ENCODE measurements at places on chromosomes 2 and 18. TPM values are rescaled to one million over a fixed set of nuclear protein-coding genes. Genes with fewer than 3 reads are reported as not detected.

Gene SCTR
- total RNA-seq, result 13.2 TPM

Gene GPD2
- total RNA-seq, result 50.4 TPM

Gene LBH
- total RNA-seq, result 137 TPM

Gene TUBA3E
- total RNA-seq, result not detected

- no peak for DNase-seq
Measured at GRCh38 chr2:235956281-235956970, 211.8 kb downstream of the GBX2 start.

GRCh38 chr18:74513149-74513882, 17.2 kb downstream of the CNDP2 start:
- DNase-seq, result no peak

DNA sequence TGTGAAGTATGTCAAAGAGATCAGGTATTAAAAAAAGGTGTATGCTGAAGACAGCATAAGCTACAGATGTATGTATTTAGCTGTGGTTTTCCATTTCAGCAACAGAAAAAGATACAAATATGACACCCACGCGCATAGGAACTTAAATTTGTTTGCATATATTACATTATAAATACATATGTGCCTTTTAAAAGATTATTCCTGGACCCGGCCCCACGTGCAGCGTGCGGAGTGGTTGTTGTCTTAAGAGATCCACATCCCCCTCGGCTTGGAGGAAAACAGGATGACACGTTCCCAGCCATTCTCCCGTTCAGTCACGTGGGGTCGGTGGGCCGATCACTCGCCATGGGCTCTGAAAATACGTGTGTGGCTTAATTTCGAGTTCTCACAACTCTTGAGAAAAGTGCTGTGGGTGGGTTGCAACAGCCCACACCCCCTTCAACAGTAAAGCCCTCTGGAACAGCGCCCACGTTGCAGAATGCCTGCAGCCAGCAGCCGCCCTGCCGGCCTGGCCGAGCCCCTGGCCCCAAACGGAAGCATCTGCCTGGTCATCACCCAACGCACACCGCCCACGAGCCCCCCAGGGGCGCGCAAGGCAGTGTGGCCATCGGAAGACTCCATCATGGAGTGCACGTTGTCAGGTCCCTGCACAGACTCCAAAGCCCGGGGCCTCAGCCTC, 18.6 kb upstream of the KCNG2 start:
- DNase-seq, result no peak

GRCh38 chr2:67218056-67218455, 179.1 kb upstream of the ETAA1 start:
- DNase-seq, result no peak

DNA sequence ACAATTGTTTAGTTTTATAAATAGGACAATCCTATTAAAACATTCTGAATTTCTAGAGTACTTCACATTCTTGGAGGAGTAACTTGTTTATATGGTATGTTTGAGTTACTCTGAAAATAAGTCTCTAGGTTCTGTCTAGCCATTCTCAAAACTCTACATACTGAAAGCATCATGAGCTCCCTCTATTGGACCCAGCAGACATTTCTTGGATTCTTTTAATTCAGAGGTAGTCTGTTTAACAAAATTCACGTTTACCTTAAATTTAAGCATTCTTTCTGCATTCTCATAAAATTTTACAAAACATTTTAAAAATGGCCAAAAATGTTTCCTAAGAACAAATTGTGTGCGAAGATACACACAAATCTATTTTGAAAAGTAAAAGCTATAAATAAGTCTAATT, 15.3 kb downstream of the SP9 start:
- DNase-seq, result no peak

DNA sequence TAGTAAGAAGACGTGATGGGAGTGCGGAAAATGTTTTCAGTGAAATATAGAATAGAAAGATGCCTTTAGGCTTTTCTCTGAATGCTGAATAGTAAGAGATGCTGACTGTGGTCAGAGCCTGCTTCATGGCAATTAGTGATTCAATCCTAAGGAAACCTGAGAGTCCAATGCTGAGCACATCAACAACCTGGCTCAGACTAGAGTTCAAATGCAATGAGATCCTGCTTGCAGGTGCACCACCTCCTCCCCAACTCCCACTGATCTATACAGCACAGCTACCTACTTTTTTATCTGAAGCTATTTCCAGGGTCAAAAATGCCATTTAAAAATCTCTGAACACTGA, 65.4 kb downstream of the AAK1 start:
- no peak for DNase-seq

GRCh38 chr2:45843136-45843535, 191.7 kb downstream of the PRKCE start:
- DNase-seq, result no peak

Measured in lower lobe of right lung (tissue), 2 donors.